T1000 (cell line): ENCODE measurements at places on chromosomes 5 and 9.

- DNase-seq, result peak; percentile 72
Measured at GRCh38 chr9:137445275-137445807, 4.2 kb upstream of the ENTPD8 start.

- DNase-seq, result no peak
Measured at GRCh38 chr9:109717342-109717741, 62.7 kb upstream of the PALM2AKAP2 start.

DNA sequence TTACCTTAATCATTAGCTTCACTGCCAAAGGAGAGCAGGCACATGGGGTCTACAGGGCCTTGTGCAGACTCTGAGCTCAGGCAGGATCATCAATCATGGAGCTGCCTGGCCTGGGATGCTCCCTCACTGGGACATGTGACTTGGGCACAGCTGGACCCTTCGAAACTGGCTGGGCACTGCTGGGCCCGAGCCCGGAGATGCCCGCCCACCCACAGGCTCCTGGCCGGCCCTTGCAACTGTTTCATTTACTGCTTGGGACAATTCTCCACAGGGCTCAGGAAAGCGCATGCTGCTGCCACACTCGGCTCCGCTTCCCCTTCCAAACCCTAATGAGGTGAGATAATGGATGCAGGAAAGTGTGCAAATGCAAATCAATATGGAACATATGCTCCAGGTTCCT, 387.5 kb downstream of the TRIM36 start:
- DNase-seq, result no peak

- no peak for DNase-seq
Measured at GRCh38 chr9:2967766-2968165, 123.9 kb upstream of the PUM3 start.

DNA sequence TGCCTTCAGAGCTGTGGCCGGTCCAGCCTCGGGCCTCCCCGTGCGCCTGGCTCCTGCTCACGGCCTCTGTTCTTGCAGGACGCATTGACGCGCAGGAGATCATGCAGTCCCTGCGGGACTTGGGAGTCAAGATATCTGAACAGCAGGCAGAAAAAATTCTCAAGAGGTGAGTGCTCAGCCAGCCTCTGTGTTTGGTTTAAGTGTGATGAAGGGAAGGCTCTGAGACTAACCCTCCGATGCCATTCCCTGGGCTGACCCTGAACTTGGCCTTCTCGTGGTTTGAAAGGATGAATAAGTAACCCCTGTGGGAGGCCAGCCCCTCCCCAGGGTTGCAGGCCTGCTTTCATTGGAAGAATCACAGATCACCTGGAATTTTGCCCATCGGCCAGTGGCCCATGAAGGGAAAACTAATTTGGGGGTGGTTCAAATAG, 26.3 kb downstream of the PTGES2 start:
- DNase-seq, result no peak

DNA sequence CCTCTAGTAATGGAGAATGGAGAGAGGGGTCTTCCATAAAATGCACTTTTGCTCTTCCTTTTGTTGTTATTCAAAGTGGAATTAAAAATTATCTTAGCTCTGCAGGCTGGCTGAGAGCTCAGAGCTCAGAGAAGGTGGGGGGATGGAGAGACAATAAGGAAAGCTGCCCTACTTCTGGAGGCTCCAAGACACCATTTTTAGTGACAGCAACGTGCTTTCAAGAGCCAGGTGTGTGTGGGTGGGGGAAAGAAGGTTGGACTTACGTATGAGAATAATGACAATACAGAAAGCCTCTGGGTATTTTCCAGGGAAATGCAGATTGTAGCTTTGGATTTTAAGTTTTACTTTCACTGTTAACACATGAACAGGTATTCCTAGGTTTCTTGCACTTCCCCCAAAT, 173.9 kb downstream of the TRPM3 start:
- no peak for DNase-seq

DNA sequence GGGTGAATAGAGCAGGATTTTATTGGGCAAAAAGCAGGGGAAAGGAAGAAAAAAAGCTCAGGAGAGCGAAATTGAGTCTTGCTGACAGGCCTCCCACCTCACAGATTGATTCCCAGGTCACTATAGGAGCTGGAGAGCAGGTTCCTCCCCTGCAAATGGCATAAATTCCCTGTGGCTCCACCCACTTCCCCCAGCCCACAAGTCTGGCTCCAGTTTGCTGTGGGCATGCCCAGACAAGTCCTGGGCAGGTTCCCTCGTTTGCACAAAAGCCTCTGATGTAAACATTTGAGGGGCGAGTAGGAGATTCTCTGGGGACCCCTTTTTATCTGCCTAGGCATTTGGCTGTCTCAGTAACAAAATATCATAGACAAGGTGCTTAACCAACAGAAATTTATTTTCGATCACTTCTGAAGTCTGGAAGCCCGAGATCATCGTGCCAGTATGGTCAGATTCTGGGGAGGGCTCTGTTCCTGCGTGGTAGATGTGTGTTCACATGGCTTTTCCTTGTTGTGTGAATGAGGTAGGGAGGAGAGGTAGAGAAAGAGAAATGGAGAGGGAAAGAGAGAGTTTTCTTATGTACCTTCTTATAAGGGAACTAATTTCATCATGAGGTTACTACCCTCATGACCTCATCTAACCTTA, 614.5 kb downstream of the MAT2B start:
- no peak for DNase-seq

DNA sequence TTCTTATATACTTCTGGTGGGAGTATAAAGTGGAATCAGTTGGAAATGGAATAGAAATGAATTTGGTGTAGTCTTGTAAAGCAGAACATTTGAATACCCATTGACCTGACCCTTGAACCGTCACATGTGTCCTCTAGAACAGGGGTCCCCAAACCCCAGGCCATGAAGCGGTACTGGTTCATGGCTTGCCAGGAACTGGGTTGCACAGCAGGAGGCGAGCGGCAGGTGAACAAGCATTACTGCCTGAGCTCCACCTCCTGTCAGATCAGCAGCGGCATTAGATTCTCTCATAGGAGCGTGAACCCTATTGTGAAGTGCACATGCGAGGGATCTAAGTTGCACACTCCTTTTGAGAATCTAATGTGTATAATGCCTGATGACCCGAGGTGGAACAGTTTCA, 80.0 kb downstream of the RANBP17 start:
- DNase-seq, result no peak

DNA sequence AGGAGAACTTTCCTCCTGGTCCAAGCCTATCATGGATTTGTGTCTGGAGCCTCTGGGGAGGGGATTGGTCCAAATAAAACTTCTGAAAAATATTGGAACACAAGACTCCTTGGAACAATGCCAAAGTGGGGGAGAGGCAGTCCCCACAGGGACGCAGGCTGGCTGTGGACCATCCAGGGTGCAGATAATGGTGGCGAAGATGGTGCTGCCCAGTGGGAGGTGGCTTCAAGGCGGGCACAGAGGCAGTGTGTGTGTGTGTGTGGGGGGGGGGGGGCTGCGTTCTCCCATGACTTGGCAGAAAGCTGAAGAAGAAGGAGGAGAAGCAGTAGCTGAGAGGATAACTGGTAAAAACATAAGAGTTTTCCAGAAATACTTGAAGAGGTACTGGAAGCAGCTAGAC, 186.4 kb downstream of the MELK start:
- no peak for DNase-seq

GRCh38 chr5:69467442-69468225, 25.0 kb upstream of the OCLN start:
- no peak for DNase-seq

DNA sequence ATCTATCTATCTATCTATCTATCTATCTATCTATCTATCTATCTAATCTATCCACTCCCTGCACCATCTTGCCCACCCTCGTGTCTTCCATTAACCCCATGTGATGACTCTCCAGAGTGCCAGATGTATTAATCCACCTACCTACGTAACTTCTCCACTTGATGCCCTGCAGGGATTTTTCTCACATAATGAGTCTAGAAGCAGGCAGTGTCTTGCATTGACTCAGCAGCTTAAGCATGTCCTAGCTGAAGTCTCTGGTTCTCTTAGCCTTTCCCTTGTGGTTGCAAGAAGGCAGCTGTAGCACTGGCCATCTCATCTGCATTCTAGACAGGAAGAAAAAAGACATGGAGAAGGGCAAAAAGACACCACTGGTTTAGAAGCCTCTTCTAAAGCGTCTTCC, 96.7 kb upstream of the ALDH1B1 start:
- no peak for DNase-seq

DNA sequence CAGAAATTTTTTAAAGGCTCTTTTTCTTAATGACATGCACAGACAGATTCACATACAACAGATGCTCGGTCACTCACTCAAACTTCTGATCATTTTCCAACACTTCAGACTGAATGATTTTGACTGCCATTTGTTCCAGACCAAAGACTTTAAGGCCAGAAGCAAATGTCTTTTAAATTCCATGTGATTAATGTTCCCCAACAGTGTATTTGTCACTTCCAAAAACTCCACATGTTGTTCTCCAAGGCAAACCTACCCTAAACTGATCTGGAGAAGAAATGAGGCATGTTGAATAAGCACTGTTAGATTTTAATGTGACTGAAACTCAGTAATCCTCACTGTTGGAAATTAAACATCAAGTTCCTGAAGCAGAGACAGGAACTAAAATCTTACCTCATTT, 366.7 kb downstream of the GABRG2 start:
- no peak for DNase-seq

DNA sequence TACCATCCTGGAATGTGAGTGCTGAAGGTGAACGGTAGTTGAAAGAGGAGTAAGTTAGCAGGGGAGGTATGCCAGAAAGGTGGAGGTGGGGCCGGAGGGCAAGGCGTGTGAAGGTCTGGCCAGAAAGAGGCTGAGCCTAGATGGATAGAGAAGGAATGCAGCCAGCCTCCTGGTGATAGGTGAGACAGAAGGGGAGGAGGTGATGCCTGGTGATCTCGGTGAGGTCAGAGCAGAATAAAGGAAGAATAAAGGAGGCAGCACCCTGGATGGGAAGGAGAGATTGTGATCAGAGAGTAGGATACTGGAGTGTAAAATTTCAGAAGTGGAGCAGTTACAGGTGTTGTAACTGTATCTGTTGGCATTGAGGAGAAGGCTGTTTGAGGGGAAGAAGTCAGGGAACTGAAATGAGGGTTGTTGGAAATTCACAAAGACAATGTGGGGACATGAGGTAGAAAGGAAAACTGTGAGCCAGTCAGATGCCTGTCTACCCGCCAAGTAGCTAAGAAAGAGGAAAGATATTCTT, 2.0 kb downstream of the GNG10 start:
- DNase-seq, result no peak

DNA sequence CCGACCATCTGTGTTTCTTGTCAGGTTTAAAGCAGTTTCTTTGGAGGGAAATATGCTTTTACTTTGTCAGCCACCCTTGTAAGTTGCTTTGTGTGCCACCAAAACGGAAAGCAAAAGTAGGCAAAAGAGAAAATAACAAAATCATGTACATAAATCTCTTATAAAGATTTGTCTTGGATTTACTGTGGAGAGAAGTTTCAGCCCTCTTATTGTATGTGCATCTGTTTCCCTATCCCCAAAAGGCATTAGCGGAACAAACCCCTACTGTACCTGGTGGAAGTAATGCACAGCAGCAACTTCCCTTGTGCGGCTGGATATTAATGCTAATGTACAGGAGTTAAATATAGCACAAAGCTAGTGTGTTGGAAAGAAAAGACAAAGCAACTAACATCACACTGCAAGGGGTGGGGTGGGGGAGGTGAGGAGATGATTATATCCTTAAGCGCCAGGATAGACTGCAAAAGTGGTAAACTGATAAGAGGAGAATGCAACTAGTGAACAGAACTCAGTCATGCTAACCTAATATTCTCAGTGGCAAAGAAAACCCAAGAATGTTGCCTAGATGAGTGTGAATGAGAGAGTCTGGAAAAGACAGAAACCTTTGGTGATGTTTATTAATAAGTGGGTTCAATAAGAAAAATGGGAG, 396.5 kb upstream of the MEF2C start:
- DNase-seq, result no peak

DNA sequence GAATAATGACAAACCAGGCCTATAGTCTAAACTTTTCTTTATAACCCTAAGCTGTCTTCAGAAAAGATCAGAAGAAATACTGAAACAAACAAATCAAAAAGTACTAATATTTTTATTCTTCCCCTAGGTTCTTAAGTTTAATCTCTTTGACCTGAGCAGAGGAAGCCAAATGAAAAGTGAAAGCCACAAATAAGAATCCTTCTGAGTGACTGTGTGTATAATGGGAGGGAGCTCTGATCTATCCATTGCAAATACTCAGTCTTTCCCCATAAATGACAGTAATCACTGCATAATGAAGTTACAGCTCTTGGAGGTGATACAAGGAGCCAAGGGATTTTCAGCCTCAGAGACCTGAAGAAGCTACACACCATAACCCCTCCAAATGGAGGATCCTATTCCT, 126.9 kb upstream of the ATP10B start:
- DNase-seq, result no peak

- no peak for DNase-seq
Measured at GRCh38 chr5:173475780-173476179, 140.7 kb downstream of the BOD1 start.

DNA sequence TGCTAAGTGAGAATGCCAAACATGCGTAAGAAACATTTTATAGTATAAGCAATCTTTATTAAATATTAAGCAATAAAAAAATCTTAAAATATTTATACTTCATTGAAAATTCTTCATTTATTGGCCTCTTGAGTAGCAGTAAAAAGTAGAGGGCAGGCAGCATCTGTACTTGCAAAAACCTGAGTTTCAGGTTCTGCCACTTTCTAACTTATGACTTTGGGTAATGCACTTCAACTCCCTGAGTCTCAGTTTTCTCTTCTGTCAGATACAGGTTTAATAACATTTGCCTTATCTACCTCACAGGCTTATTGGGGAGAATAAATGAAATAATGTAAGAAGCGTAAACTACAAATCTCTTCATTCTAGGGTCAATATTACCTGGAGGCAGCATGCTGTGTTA, 19.8 kb upstream of the MCTP1 start:
- no peak for DNase-seq

- DNase-seq, result no peak
Measured at GRCh38 chr5:44051591-44051990, 337.6 kb downstream of the FGF10 start.

DNA sequence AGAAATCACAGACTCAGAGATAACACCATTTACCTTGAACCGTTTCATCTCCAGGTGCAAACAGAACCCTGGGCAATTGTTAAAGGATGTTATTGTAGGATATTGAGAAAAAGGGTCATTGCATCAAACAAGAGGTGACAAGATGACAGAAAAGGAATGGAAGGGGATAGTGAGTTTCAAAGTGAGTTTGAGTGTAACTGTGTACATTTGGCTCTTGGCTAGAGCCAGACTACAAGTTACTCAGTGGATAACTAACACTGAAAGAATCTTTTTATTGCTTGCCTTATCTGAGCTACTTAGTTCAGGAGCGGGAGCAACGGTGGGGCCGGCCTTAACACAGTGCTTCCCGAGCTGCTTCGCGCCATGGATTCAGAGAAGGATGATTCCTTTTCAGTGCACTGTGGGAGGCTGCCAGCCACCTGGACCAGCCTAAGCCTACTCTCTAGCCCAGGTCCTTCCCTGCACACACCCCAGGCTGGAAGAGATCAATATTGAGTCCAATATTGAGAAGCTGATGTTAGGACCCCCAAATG, 193.4 kb downstream of the ATPSCKMT start:
- no peak for DNase-seq

DNA sequence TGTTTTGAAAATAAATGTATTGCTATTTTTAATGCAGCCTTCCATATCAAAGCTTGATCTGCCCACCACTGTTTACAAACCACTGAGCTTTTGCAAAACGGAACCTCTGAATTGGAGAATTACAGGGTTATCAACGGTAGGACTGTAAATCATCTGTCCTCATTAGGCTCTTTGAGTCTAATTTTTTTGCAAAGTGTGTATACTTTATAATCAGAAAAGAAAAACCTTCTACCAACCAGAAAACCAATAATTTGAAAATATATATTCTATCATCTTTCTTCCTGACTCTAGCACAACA, 6.8 kb upstream of the SLC2A8 start:
- no peak for DNase-seq

GRCh38 chr9:79501546-79501945, 70.2 kb upstream of the TLE4 start:
- DNase-seq, result no peak
